ENCODE measurements at places on chromosomes 12 and 14. TPM values are rescaled to one million over a fixed set of nuclear protein-coding genes. Genes with fewer than 3 reads are reported as not detected.

CTSG gene
- not detected for polyA plus RNA-seq

LRRC10 gene
- not detected for polyA plus RNA-seq

ZDHHC22 gene
- 47.3 TPM for polyA plus RNA-seq

FAIM2 gene
- 188 TPM for polyA plus RNA-seq

LMNTD1 gene
- 0.54 TPM for polyA plus RNA-seq

NID2 gene
- polyA plus RNA-seq: 36.9 TPM

DPPA3 gene
- not detected for polyA plus RNA-seq

KLRK1 gene
- 4.8 TPM for polyA plus RNA-seq

TCL1A gene
- polyA plus RNA-seq: 0.95 TPM

GLRX5 gene
- 77.9 TPM for polyA plus RNA-seq

GALNT6 gene
- 0.80 TPM for polyA plus RNA-seq

PTPN6 gene
- polyA plus RNA-seq: 5.7 TPM

FITM1 gene
- 1.2 TPM for polyA plus RNA-seq

OTX2 gene
- polyA plus RNA-seq: not detected

SMCO2 gene
- polyA plus RNA-seq: 2.2 TPM

PLA2G1B gene
- polyA plus RNA-seq: not detected

MAP1LC3B2 gene
- polyA plus RNA-seq: 18.2 TPM

MMP17 gene
- polyA plus RNA-seq: 98.3 TPM

AMDHD1 gene
- polyA plus RNA-seq: 0.87 TPM

FGFR1OP2 gene
- polyA plus RNA-seq: 45.9 TPM

CLEC7A gene
- polyA plus RNA-seq: 2.5 TPM

CEBPE gene
- polyA plus RNA-seq: not detected

INSM2 gene
- polyA plus RNA-seq: 0.32 TPM

KCNC2 gene
- polyA plus RNA-seq: 13.3 TPM

CELA1 gene
- polyA plus RNA-seq: not detected

AQP2 gene
- 0.44 TPM for polyA plus RNA-seq

PSMC6 gene
- 117 TPM for polyA plus RNA-seq

ASPG gene
- polyA plus RNA-seq: 1.4 TPM

STYK1 gene
- 6.2 TPM for polyA plus RNA-seq

TRAFD1 gene
- 43.6 TPM for polyA plus RNA-seq

GRIN2B gene
- polyA plus RNA-seq: 10.8 TPM

HECTD1 gene
- polyA plus RNA-seq: 118 TPM

MYO1A gene
- not detected for polyA plus RNA-seq

GLS2 gene
- polyA plus RNA-seq: 10.8 TPM

SYCP3 gene
- 2.1 TPM for polyA plus RNA-seq

COX6A1 gene
- polyA plus RNA-seq: 661 TPM

NPFF gene
- polyA plus RNA-seq: 5.9 TPM

KLHDC1 gene
- polyA plus RNA-seq: 4.7 TPM

SMIM41 gene
- 0.23 TPM for polyA plus RNA-seq

CIT gene
- polyA plus RNA-seq: 40.5 TPM
